ENCODE measurements at places on chromosomes 16 and 17.

- DNase-seq = no peak
These were observed 1.3 kb downstream of the CAVIN1 start for GRCh38 chr17:42421507-42422338.

- no peak for DNase-seq
These were observed 807.1 kb downstream of the KCNJ2 start for GRCh38 chr17:70976447-70976846.

- no peak for DNase-seq
These were observed 56.8 kb upstream of the ARL4D start for GRCh38 chr17:43341715-43342588.

DNA sequence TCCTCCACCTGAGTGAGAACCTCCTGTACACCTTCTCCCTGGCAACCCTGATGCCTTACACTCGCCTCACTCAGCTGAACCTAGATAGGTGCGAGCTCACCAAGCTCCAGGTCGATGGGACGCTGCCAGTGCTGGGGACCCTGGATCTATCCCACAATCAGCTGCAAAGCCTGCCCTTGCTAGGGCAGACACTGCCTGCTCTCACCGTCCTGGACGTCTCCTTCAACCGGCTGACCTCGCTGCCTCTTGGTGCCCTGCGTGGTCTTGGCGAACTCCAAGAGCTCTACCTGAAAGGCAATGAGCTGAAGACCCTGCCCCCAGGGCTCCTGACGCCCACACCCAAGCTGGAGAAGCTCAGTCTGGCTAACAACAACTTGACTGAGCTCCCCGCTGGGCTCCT lies 679 bp downstream of the GP1BA start:
- DNase-seq = no peak

DNA sequence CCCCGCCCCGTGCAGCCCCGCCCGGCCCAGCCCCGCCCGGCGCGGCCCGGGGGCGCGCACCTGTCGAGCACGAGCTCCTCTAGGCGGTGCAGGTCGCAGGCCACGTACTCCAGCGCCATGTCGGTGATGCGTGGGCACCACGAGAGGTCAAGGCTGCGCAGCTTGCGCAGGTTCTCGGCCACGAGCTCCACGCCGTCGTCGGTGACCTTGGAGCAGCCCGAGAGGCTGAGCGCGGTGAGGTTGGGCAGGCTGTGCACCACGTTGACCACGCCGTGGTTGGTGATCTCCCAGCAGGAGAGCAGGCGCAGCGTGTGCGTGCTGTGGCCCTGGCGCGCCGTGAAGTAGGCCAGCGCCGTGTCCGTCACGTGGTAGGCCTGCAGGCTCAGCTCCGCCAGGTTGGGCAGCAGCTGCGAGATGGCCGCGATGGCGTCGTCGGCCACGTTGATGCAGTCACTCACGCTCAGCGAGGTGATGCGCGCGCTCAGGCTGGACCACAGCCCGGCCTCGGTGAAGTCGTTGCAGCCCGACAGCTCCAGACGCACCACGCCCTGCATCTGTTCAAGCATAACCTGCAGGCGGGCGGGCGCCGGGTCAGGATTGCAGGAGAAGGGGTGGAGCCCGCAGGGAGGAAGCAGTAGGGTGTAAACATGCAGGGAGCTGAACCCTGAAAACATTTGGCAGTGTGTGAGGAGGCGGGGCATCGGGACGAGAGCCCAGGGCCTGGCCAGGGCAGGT lies 5.3 kb upstream of the WDR24 start:
- DNase-seq = no peak

DNA sequence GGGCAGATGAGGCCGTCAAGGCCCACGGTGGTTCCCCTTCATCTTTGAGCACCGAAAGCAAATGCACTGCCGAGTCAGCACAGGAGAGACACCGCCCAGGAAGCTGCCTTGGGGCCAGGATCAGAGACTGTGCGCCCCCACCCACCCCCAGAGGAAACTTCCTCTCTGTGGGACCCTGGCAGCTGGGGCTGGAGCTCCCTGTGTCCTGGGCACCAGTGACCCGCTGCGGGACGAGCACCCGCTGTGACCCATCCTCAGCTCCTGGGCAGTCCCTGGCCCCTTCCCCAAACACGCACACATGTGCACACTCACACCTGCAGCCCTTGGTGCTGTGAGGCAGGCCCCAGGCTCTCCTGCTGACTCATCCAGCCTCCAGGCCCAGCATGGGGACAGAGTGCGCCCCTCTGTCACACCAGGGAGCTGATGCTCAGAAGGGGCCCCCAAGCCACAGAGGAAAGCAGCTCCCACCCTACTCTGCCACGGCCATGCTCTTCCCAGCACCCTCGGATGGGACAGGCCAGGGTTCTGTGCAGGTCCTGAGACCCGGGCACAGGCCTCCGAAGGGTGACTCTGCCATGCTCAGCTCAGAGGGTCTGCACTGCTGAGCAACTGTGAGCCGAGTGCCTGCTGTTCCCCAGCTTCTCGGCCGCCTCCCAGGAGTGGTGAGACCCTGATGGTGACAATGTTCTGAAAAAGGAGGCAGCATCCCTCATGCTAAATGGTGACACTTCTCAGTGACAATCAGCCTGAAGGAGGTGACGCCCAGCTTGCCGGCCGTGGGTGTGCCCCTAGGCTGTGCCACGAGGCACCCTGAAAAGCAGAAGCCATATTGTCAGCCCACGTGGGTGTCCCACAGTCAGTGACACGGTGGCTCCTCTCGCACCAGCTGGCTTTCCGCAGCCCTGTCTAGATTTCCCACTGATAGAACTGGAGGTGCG lies 3.6 kb downstream of the PIEZO1 start:
- no peak for DNase-seq

DNA sequence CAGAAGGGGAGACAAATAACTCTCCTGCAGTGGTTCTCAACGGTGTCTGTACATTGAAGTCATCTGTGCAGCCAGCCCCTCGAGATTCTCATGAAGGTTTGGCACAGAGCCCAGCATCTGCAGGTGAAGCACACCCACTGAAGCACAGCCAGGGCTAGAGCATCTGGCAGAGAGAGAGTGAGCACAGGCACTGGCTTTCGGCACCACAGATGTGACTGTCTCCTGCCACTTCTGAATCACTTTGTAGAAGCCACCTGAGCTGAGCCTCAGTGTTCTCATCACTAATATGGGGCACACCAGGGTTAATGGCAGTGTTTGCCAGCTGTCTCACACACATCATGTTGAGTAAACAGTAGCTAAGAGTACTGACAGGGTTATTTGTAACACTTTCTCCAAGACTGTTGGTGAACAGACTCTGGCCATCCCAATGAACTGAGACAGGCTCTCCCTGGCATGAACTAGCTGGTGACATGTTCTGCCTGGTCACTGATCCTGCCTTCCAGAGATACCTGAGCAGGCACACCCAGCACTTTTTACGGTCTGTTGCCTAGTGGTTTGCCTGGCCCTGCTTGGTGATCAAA lies 10.9 kb downstream of the HSPB9 start:
- DNase-seq = no peak

DNA sequence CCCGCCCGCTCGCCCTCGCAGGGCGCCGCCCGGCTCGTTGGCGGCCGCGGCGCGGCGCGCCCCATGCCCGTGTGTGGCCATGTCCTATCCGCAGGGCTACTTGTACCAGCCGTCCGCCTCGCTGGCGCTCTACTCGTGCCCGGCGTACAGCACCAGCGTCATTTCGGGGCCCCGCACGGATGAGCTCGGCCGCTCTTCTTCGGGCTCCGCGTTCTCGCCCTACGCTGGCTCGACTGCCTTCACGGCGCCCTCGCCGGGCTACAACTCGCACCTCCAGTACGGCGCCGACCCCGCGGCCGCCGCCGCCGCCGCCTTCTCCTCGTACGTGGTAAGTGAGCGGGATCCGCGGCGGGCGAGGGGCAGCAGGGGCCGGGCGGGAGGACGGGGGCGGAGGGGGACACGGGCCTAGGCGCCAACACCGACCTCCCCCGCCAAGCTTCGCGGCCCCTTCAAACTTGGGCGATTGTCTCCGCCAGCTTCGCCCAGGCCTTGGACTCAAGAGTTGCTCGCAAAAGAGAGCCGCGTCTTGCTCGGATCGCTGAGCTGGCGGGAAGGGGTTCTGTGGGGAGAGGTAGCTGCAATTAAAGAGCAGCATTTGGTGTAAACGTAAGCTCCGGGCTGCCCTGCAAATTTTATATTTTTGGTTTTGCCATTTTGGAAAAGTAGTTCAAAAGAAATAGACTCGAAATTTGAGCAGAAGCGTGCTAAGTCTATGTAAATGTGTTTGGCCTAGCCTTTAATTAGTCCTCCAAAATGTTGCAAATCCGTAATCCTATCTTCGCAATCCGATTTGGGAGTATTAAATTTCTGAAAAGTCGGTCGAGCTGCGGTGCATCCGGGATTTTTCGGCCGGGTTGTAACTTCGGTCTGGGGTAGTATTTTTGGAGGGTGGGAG lies 702 bp downstream of the IRX5 start:
- DNase-seq = no peak

All from NT2/D1 (cell line).